ENCODE measurements at places on chromosomes 13 and 19. TPM values are rescaled to one million over a fixed set of nuclear protein-coding genes. Genes with fewer than 3 reads are reported as not detected.
A peak's percentile ranks its signal among the peaks of the same experiment; 100 is the strongest.

The NLRP7 gene
- total RNA-seq, result not detected

The WDR88 gene
- total RNA-seq, result not detected

- DNase-seq, result no peak
Observed at GRCh38 chr13:39751805-39752204, 96.3 kb downstream of the COG6 start.

DNA sequence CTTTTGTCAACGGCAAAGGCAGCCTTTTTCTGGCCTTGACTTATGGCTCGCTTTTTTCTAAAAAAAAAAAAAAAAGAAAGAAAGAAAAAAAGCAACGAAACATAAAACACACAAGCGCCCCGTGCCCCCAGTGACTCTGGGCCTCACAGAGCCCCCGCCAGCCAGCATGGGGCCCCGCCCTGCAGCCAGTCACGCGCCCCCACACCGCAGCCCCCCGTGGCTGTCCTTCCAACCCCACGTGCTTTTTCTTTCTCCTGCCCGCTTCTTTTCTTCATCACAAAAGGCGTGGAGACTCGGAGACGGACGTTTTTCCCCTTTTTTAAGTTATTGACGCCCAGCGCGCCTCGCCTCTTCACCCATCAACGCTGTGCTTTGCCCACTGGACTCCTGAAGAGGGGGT lies 14.4 kb upstream of the GNA15 start:
- no peak for DNase-seq

GRCh38 chr19:15445807-15446376 lies 3.9 kb downstream of the WIZ start:
- no peak for DNase-seq

- no peak for DNase-seq
Observed at GRCh38 chr13:20080377-20081164, 80.3 kb downstream of the GJA3 start.

- DNase-seq, result peak; percentile 67
Observed at GRCh38 chr13:84844473-84844872, 954.7 kb downstream of the SLITRK6 start.

GRCh38 chr19:56148096-56148495 lies 7.0 kb downstream of the ZNF444 start:
- DNase-seq, result no peak

DNA sequence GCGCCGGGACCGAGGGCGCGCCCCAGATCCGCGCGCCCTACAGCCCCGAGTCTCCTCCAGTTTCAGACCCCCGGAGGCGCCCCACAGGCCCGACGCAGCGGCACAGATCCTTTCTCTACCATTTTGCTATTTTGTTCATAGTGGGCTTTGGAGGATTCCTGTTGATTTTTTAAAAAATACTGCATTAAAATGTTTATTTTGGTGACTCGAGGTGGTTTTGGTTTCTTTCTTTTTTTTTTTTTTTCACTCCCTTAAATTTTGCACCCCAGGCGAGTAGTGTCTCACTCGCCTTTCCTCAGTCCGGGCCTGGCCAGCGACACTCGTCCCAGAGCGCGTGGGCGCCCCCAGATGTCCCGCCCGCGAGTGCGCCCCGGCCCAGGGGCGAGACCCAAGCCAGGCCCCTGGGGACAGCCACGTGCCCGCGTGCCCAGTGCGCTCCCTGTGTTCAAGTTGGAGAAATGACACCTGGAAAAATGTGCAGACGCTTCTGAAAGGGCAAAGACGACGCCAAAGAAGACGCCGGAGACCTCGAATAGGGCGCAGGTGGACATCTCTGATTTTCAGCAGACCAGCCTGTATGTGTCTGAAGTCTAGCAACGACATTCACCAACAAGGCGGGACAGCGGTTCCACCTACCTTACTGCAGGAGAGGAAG lies 471 bp upstream of the INSR start:
- DNase-seq, result peak; percentile 60

DNA sequence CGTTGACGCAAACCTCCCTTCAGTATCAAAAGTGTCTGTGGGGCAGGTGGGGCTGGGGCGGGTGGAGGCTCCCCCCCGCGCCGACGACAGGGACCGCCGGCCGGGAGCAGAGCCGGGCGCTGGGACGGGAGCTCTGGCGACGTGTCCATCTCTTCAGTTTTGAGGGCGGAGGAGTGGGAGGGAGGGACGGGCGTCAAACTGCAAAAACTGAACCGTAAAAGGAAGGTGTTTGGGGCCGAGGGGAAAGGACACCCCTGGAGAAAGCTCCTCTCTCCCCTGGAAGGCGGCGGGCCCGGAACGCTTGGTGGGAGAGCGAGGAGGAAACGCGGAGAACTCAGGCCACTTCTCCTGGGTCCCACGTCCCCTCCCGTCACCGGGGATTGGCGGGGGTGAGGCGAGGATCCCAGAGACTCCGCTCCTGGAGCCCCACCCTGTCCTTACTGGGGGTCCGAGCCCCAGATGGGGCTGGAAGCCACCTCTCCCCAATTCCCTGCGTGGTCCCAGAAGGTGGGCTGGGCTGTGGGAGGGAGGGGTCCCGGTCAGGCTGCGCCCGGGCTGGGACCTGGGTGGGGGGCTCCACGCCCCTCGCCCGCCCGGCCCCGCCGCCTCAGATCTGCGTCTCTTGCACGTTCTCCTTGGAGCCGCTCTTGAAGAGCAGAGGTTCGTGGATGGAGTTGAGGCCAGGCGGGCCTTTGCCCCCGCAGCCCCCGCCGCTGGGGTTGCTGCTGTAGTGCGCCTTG lies 3.4 kb upstream of the ASPDH start:
- DNase-seq, result no peak

DNA sequence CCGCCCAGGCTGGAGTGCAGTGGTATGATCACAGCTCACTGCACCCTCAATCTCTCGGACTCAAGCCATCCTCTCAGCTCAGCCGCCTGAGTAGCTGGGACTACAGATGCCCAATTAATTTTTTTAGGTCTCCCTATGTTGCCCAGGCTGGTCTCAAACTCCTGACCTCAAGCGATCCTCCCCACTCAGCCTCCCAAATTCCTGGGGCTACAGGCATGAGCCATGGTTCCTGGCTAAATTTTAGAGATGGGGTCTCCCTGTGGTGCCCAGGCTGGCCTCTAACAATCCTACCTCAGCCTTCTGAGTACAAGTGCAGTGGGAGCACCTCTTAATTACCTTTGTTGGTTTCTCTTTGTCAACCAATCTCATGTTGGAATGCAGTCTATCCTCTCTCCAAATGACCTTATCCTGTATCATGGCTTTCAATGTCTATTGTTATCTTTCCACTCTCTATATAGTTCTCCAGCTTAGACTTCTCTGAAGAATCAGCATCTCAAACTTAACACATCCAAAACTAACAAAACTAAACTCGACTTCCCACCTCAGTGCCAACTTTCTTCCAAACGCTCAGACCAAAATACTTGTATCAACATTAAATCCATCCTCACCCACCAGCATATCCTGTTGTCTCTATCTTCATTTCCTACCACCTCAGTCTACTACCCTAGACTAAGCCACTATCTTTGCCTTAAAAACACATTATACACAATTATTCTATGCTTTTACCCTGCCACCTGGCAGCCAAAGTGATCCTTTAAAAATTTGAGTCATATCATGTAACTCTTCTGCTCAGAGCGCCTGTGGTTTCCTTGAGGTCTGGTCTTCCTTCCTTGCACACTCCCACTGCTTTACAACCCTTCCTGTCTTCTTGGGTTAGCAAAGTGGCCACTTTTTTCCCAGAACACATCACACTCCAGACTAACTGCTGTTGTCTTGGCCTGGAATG lies 6.7 kb downstream of the TPT1 start:
- DNase-seq, result peak; percentile 27

- DNase-seq, result no peak
Observed at GRCh38 chr19:45924891-45925447, 10.4 kb upstream of the NANOS2 start.

DNA sequence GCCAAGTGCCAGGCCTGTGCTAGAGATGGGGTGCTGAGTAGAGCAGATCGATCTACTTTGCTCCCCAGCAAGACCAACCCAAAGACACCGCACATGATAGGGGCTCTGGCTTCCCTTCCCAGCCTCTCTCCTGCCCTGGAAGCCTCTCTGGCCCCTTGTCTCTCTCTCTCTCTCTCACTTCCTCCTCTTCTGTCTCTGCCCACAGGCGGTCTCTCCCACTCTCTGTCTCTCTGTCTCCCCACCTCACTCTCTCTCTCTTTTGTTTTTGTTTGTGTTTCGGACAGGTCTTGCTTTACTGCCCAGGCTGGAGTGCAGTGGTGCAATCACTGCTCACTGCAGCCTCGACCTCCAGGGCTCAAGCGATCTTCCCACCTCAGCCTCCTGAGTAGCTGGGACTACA lies 1.3 kb downstream of the SELENOV start:
- no peak for DNase-seq

GRCh38 chr13:39025433-39025839 lies 12.5 kb downstream of the PROSER1 start:
- DNase-seq, result no peak

GRCh38 chr19:50410109-50410508 lies 8.6 kb upstream of the SPIB start:
- DNase-seq, result no peak
